ENCODE measurements at places on chromosomes 4 and X.

DNA sequence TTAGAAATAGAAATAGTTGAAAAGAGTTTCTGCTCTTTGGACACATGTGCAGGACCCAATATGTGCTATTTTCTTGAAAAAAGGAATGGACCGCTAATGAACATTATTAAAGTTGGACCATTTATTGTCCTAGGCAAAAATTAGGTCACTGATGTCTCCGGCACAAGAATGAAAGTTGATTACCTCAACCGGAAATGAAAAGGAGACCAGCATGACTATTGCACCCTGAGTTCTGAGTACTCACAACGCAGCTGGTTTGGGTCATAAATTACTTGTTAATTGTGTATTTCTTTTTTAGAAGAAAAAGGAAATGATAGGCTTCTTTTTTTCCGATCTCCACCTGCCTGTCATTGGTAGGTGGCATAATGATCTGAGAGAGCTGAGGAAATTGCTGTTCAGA lies 232.7 kb downstream of the ARHGAP24 start:
- no peak for DNase-seq

DNA sequence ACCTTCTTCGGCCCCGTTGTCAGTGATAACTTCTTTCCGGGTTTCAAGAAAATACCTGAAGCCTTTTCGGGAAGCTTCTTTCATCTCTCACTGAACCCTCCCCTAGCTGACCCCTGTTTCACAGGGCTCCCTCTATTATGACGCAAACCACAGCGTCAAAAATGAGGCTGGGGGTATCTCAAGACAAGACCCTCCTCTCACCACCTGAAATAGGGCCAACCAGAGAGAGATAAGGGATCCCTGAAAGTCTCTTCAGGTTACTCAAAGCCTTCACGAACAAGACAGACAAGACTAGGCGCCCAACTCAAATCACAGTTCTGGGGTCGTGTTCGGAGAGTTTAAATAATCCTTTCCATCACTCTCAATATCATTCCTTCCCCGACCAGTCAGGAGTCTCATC lies 1.2 kb downstream of the PHF8 start:
- no peak for DNase-seq

DNA sequence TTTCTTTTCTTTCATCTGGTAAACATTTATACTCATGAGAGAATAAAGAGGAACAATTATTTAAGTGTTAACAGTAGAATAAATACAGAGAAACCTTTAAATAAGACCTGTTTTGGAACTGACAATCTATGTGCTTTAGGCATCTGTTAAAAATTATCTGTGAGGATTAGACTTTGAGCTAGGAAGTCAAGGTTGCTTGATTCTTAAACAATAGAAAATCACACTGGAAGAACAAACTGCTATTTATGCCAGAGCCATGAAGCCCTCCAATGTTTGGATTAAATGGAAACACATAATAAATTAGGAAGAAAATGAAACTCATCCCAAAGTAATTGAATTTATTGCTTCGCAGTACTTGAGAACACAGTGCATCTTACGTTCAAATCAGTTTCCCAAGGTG lies 207.2 kb upstream of the NPY2R start:
- DNase-seq = no peak

DNA sequence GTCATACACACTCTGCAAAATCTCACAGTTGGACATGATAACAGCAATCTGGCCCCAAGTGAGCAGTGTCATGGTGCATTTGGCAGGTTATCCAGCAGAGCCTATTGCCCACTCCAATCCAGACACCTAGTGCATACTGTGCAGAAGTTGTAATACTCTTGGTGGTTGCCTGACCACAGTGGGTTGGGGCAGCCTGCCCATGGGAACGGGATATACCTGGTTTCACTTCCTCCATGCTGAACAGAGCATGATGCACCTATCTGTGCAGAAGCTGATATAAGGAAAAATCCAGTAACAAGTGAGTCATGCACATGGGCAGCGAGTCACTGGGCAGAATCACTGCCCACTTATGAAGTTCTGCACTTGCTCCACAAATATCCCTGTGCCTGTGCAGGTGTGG lies 105.3 kb upstream of the IGSF1 start:
- no peak for DNase-seq

- DNase-seq = no peak
Observed at GRCh38 chrX:136658151-136658550, 10.2 kb downstream of the CD40LG start.

- no peak for DNase-seq
Observed at GRCh38 chrX:63993936-63994335, 208.9 kb upstream of the ARHGEF9 start.

Data from 8988T (cell line).